ENCODE measurements at places on chromosomes 3 and 15.

GRCh38 chr3:34724916-34725499, 914.3 kb upstream of the ARPP21 start:
- no peak for DNase-seq

GRCh38 chr3:102195198-102195948, 239.4 kb upstream of the ZPLD1 start:
- no peak for DNase-seq

GRCh38 chr3:81214631-81215030, 546.8 kb downstream of the GBE1 start:
- DNase-seq = no peak

DNA sequence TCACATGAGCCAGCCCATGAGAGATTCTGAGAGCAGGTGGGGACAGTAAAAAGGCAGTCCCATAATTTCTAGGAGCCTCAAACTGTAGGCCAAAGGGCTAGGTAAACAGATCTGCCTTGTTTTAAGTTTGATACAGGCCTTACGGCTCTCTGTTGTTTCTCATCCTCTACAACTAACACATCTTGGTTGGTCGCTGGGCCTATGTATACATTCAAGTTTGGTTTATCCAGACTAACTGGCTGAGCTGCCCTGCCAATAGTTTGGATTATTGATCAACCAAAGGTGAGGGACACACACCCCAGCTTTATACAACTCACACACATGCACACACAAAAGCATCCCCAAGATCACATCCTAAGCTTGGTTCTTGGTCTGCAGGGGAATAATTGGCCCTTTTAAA, 3.0 kb downstream of the SIAH2 start:
- no peak for DNase-seq

- DNase-seq = no peak
Observed at GRCh38 chr15:70037292-70037640, 60.5 kb downstream of the TLE3 start.

- no peak for DNase-seq
Observed at GRCh38 chr15:55434989-55435825, 26.9 kb downstream of the PIERCE2 start.

DNA sequence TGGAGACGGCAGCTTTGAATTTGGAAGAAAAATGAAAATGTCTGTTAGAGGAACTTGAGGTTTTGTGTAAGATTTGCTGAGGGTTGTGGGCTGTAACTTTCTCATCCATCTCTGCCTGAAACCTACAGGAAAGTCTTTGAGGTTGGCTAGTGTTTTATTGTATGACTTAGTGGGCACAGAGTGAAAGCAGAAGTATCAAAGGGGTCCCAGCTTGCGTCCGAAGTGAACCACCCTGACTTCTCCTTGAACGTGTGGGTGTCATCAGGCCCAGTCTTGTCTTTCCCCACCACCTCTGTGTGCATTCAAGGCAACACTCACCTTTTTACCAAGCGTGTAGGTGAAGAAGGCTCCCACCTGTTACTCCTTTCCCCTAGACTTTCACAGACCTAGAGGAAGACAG, 682.1 kb upstream of the CFAP20DC start:
- no peak for DNase-seq

GRCh38 chr3:143084856-143085731, 34.5 kb upstream of the CHST2 start:
- no peak for DNase-seq

- DNase-seq = no peak
Observed at GRCh38 chr3:169289273-169289672, 374.2 kb downstream of the MECOM start.

- DNase-seq = no peak
Observed at GRCh38 chr3:21449738-21450137, 301.3 kb downstream of the ZNF385D start.

DNA sequence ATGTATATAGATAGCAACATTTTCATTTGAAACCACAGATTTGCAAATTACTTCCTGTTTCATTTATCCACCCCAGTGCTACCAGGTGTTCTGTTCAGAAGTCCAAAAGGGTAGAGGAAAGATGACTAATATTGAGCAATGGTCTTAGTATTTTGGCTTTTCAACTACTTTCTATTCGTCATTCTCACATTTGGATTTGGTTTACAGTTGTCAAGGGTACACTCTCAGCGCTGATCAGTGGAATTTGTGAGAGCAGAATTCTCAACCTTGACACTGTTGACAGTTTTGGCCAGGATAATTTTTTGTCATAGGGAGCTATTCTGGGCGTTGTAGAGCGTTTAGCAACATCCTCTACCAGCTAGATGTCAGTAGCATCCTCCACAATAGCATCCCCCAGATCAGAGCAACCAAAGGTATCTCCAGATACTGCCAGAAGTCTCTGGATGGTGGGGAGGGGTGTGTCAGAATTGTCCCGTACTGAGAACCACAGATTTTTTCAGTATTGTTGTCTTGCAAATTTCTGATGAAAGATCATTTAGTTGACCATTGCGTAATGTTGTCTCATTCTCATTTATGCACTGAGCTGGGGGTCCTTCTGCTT, 4.2 kb downstream of the HMCES start:
- DNase-seq = no peak

GRCh38 chr3:10177737-10178136, 13.0 kb downstream of the IRAK2 start:
- no peak for DNase-seq

DNA sequence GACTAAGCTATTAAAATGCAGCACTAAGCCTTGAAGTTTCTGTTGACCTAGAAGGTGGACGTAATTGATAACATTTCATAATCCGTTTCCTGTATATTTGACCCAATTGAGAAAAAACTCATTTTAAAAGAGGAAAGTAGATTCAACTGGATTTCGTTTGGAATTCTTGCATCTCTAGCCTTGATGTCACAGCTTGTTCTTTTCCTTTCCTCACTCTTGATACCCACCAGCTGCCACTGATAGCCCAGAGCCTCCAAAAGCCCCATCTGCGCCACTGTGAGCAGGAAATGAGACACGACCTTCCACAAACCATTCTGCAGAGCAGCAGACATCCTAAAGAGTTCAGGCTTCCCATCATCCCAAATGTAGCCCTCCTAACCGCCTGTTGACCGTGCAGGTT, 61.8 kb downstream of the FOXB1 start:
- no peak for DNase-seq

GRCh38 chr3:126351771-126352475, 5.3 kb downstream of the KLF15 start:
- peak; percentile 71 for DNase-seq

DNA sequence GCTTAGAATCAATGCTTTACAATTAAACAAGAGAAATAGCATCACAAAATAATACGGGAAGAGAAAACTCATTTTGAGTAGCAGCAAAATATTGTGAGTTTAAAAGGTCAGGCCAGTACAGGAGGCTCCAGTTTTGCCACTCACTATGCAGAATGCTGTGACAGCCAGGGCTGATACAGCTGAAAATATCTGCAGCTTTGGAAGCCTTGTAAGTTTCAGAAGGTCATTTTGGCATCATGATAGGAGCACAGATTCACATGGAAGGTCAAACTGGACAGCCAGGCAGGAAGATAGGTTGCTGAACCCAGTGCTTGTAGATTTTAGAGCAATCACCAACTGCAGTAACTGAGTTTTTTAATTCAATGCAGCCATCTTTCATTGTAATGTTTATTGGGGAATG, 14.1 kb downstream of the MBNL1 start:
- DNase-seq = no peak

- no peak for DNase-seq
Observed at GRCh38 chr15:61668444-61668843, 391.8 kb downstream of the VPS13C start.

DNA sequence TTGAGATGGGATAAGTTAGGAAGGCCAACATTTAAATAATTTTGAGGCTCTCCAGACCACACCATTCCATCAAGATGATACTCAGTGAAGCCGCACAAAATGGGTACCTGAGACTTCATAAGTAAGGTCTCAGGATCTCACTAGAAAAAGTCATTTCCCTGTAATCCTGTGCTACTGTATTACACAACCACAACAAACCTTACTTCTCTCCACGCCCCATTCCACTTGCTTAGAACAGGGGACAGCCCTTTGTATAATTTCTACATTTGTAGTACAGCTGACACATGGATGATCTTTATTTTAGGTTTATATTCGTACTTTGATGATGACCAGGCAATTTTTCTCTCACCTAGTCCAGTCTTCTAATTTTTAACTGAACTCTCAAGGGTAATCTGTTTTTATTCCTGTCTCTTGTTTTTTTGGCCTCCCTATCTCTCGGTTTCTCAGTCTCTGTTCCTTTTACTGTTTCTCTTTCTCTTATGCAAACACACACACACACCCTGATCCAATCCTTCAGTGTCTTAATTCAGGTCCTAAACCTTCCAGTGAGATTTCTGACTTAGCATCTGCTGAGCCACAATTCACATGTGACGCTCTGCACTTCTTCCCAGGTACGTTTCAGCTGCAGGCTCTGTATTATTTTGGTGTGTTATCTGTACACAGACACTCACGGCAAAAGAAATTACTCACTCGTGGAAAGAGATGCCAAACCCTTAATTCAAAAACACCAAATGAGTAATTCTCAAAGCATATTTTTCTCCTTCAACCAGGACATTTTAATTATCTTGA, 223.2 kb upstream of the THBS1 start:
- DNase-seq = no peak

DNA sequence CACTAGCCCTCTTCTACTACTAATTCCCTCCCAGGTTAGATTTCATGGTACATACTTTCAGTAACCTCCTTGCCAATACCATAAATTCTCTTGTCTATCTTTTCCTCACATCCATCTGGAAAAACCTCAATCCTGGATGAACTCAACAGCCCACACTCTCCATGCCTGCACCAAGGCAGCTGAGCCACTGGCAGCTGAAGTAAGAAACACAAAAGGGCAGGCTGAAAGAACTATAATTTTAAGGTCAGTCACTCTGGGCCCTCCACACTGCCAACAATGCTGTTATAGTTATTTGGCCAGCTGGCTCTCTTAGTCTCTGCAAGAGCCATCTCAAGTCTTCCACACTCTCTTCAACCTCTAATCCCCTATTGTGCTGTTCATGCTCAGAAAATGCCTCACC, 15.1 kb upstream of the TIPARP start:
- no peak for DNase-seq

GRCh38 chr3:52896613-52897012, 735 bp downstream of the STIMATE start:
- DNase-seq = no peak

DNA sequence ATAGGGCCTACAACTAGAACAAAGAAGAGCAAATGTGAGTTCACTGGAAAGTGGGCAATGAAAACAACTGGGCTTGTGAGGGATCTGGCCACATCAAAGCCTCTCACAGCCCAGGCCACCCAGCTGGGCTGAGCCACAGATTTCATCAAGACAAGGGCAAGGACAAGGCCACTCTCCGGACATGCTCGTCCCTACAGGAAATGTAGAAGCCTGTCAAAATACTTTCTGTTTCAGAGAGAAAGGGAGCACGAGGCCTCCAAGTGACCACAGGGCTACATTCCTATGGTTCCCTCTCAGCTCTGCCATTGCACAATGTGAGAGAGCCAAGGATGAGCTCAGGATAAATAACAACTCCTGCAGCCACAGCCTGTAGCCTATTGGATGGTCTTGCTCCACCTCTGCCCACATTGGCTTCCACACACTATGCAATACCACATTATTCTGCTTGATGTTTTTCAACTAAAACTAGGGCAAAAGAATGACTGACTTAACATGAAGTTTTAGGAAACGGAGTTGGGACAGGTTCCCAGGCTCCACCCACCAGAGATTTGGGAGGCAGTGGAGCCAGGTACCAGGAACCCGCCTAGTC, 12.1 kb downstream of the TBC1D2B start:
- peak; percentile 88 for DNase-seq

GRCh38 chr3:64588380-64588779, 99.4 kb downstream of the ADAMTS9 start:
- no peak for DNase-seq

DNA sequence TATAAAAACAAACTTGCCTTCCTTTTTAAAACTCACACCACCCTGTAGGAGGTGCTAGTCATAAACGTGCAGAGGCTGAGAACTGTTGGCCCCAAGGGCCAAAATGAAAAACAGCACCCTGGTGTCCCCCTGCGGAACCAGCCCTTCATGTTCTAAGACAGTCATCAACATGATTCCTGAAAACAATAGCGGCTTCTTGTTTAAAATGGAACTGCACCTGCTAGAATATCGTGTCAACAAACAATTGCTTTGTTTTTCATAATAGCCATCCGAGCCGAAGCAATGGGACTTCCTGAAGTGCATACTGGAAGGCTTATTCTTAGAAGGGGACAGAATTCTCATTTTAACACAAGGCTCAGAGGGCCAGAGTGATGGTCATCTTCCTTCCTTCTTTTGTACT, 43.7 kb downstream of the MECOM start:
- no peak for DNase-seq

DNA sequence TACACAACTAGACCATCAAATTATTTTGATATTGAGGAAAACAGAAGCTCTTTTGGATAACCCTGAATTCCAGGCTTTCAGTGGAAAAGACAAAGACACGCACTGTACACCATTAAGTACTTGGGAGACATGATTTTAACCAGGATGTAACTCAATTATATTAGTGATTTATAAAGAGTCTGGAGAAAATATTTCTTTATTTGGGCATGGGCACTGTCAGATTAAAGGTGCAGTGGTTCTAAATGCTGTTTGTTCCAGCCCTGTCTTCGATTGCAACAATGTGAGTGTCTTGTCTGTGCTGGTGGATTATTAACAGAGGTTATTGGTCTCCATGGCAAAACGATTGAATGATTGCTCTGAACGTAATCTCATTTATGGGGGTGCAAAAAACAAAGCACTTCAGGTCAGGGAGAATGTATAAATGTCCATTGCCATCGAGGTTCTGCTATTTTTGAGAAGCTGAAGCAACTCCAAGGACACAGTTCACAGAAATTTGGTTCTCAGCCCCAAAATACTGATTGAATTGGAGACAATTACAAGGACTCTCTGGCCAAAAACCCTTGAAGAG, at the start of gene TM4SF4:
TSS of gene TM4SF4 (plus strand) at position 448 of the 568 bp plus-strand sequence. CDS start 181 bp downstream, outside the sequence.
- DNase-seq = no peak

GRCh38 chr3:123083383-123084124, 16.7 kb downstream of the PDIA5 start:
- DNase-seq = no peak

GRCh38 chr15:53296603-53297002, 462.9 kb downstream of the WDR72 start:
- no peak for DNase-seq

GRCh38 chr3:120568598-120568997, 27.5 kb upstream of the NDUFB4 start:
- no peak for DNase-seq

DNA sequence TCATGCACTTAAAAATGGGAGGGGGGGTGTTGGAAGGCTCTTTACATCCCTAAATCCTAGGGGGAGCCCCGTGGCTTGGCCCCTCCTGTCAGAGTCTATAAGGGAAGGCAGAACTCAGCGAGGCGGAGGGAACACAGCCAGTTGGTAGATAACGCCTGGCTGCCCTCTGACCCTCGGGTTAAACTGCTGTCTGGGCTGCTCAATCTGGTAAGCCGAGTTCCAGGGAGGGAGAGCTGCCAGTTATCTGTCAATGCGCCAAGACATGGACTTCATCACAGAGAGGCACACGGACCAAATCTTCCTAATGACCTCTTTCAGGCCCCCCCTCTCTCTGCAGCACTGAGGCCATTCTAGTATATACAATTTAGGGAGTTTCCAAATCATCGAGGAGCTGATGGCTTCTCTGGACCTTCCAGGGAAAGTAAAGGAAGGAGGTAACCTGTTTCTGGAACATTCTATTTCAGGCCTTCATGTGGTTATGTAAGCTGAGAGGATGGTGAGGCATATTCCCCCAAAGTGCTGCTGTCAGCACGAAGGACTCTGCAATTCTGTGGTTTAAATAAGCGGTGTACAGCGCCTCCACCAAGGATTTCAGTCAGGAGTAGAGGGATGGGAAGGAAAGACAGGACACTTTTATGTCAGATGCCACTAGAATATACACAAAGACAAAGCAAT, 349.0 kb downstream of the MCTP2 start:
- DNase-seq = no peak

- peak; percentile 72 for DNase-seq
Observed at GRCh38 chr3:170355738-170356595, 1.5 kb upstream of the SKIL start.
